HT1080 (cell line): ENCODE measurements at places on chromosomes 6 and 20. TPM values are rescaled to one million over a fixed set of nuclear protein-coding genes. Genes with fewer than 3 reads are reported as not detected.

The RIMS4 gene
- not detected in 2 replicates for total RNA-seq

The ZC2HC1B gene
- not detected in 2 replicates for total RNA-seq

The VSX1 gene
- total RNA-seq = not detected in 2 replicates

The MCM3 gene
- total RNA-seq = 138 and 139 TPM in 2 replicates

The TAAR1 gene
- not detected in 2 replicates for total RNA-seq

The PKIB gene
- 0.23 and 1.3 TPM in 2 replicates for total RNA-seq

The COL9A3 gene
- 0.08 and 0.84 TPM in 2 replicates for total RNA-seq

The EPM2A gene
- 8.1 and 9.8 TPM in 2 replicates for total RNA-seq

The SCGN gene
- not detected in 2 replicates for total RNA-seq

The TRIM10 gene
- total RNA-seq = not detected in 2 replicates

The PLN gene
- total RNA-seq = not detected in 2 replicates

The MYO6 gene
- total RNA-seq = 4.7 and 6.4 TPM in 2 replicates

The HSPA12B gene
- total RNA-seq = not detected in 2 replicates

The FAM135A gene
- 7.4 and 9.5 TPM in 2 replicates for total RNA-seq

The FNDC11 gene
- total RNA-seq = not detected in 2 replicates

The SLC13A3 gene
- total RNA-seq = not detected in 2 replicates

The SERPINB6 gene
- 45.9 and 52.6 TPM in 2 replicates for total RNA-seq

The HRH3 gene
- total RNA-seq = not detected in 2 replicates

The AMD1 gene
- total RNA-seq = 101 and 112 TPM in 2 replicates

The GABRR1 gene
- not detected in 2 replicates for total RNA-seq

The FAM184A gene
- total RNA-seq = 0.03 and 0.31 TPM in 2 replicates

The BLOC1S5 gene
- total RNA-seq = 8.1 and 10.1 TPM in 2 replicates

The PGM3 gene
- total RNA-seq = 22.7 and 26.8 TPM in 2 replicates

The NDRG3 gene
- total RNA-seq = 20.7 and 36.6 TPM in 2 replicates

The FGD2 gene
- 0.08 TPM in 1 of 2 replicates, not detected in the other for total RNA-seq

The RHAG gene
- 0.05 TPM in 1 of 2 replicates, not detected in the other for total RNA-seq

The NEDD9 gene
- 0.33 and 0.39 TPM in 2 replicates for total RNA-seq

The FAM217A gene
- total RNA-seq = not detected in 2 replicates
